ENCODE measurements at places on chromosomes 2 and 18.

DNA sequence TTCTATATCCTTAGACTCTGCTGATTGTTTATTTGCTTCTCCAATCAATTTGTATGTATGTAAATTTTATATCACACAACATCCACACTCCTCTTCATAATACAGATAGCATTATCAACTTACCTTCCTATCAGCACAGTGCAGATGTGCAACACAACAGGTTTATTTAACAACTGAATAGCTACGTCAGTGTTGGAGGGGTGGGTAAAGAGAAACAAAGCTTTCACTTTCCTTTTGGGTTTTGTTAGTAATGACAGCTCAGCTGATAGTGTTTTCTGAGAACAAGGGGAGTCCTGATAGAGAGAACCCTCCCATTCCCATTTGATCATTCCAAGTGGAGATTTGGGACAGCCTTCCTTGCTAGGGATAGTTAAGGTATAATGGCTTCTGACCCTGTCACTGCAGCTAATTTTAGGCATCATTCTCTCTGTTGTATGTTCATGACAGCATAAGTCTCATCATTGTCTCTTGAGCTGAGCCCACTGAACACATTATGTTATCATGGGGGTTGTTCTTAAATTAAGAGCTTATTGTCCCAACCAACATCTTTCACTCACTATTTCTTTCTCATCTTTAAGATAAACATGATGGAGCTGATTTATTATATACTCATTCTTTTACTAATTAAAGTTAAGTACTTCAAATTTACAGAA is 227.7 kb downstream of the GPD2 start:
- no peak for DNase-seq

GRCh38 chr2:200456567-200456966 is 53.3 kb downstream of the KCTD18 start:
- DNase-seq, result no peak

GRCh38 chr2:28074137-28074536 is 183.6 kb downstream of the BABAM2 start:
- DNase-seq, result no peak

DNA sequence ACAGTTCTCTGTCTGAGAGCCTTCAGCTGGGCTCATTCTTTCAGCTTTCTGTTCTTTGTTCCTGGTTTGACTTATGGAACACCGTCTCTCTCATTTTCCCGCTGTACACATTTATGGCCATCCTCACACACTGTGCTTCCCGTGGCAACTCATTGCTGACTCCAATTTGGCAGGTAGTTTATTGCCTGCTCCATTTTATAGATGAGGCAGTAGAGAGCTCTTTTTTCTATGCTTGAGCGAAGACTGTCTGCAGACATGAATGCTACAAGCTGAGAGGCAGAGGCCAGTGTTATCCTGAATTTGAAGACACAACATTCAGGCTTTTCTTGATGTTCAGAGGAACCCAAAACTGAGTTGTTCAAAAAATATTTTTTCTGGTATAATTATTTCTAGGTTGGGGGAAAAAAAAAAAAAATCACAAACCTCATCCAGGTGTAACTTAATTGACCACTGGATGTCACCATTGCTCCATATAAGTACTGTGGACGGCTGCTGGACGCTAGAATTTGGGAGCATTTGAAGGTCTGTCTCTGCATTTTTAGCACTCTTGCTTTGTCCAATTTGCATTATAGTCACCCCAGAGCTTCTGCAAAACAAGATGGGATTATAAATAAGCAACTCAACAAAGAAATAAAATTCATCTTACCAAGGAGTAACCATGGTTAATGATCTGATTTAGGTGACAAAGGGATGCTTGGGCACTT is 83.5 kb downstream of the HRH4 start:
- no peak for DNase-seq

- peak; percentile 15 for DNase-seq
These were observed 20.9 kb downstream of the ITM2C start for GRCh38 chr2:230885463-230886130.

DNA sequence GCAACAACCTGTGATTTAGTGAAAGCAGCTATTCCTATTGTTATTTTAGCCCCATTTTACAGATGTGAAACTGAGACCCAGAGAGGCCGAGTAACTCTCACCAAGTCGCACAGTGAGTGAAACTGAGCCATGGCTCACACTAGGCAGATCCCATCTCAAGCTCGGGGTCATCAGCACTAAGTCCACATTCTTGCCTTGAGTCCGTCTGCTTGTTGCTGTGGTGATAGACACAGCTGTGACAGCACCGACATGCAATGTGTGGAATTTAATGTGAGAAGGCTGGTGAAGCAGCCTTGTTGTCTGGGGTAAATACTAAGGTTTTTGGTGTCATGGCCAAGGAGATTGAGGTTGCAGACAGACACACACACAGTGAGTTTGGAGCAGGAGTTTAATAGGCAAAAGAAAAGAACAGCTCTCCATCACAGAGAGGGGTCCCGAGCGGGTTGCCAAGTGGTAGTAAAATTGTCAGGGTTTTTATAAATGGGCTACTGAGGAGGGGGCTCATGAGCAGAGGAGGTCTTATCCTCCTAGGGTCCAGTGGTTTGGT is 40.2 kb upstream of the GMCL1 start:
- no peak for DNase-seq

DNA sequence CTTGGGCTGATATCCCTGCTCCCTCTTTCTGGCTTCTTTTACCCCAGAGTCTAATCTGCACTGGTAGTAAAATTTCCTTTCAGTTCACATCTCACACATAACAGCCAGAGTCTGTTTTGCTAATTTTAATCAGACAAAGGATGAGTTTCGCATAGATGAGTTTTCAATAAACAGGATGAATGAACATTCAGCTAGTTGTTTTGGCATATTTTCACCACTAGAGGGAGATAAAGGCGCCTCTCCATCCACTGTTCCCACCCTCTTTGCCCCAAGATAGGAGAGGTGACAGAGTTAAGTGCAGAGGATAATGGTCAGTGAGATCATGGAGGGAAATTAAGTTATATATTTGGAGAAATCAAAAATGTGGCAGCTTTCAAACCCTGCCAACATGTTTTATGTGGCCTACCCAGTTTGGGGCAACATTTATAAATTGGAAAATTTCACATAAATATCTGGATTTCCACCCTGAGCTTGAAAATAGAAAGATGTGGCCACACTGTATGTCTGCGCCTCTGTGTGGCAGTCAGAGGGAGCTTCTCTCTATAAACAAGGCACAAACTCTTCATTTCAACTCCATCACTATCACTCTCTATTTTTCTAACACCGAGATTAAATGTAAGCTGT is 48.5 kb upstream of the DTNA start:
- peak; percentile 50 for DNase-seq

- DNase-seq, result no peak
These were observed 1.7 kb upstream of the USP14 start for GRCh38 chr18:156514-157230.

- no peak for DNase-seq
These were observed 207.0 kb upstream of the RAB12 start for GRCh38 chr18:8402237-8402636.

DNA sequence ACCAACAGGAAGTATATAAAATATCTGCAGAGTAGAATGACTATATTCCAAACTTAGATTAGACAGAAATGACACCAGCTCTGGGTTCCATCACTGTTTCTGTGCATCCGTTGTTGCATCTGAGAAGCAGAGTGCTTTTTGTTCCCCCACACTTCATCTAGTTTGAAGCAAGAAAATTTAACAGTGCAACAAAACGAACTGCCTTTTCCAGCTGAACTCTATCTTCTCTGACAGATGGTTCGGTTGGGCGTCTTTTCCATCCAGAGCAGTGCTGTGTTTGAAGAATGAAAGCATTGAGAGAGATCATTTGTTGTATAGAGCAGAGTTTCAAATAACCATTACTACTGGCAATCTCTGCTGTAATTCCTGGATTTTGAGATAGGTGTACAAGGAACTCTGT is 757.5 kb downstream of the DPP10 start:
- no peak for DNase-seq

DNA sequence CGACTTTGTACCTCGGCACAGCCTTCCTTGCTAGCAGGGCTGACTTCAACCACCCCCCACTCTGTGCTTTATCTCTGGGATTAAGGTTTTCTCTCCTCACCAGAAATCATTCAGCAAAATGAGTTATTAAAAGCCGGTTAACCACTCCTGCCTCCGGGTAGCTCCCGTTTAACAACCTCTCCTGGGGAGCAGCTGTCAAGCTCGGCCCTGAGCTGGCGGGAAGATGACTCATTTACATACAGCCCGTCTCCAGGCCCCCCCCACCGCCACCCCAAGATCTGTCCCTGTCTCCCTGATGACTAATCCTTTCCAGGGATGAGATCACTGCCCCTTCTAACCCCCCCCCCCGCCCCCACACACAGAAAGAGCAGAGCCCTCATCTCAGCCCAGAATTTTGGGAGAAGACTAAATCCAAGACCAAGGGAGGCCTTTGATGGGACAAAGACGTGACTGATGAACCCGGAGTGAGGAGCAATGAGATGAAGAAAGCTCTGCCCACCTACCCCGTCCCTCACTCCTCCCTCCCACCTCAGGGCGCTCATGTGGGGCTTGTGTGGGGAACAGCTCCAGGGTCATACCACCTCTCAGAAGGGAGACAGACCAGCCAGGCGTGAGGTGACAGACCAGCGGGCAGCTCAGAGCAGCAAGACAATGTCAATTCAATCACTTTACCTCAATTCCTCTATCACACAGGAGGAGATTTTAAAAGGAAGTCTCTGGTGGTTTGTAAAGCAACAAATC is 131.4 kb downstream of the MSH2 start:
- DNase-seq, result peak; percentile 35

DNA sequence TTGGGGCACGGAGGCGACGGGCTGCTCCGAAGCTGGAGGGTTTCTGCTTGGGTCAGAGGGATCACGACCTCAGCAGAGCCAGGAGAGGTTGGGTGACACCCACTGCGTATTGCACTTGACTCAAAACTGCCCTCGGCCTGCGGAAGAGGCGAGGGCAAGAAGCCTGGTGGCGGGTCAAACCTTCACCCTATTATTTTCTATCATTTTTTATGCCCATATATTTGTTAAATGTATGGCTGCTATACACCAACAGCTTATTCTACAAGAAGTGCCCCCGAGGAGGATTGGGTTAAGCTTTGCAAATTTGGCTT is 12.6 kb upstream of the SATB2 start:
- no peak for DNase-seq

GRCh38 chr2:142058149-142058548 is 72.7 kb downstream of the LRP1B start:
- DNase-seq, result no peak

GRCh38 chr2:113098041-113098440 is 29.4 kb upstream of the IL1RN start:
- no peak for DNase-seq

GRCh38 chr2:28172114-28172898 is 220.4 kb upstream of the FOSL2 start:
- no peak for DNase-seq

- no peak for DNase-seq
These were observed 3.5 kb upstream of the FHOD3 start for GRCh38 chr18:36294031-36294430.

GRCh38 chr18:44556296-44556695 is 124.4 kb upstream of the SETBP1 start:
- DNase-seq, result no peak

GRCh38 chr2:98882368-98882767 is 53.7 kb downstream of the CRACDL start:
- no peak for DNase-seq

GRCh38 chr2:121333834-121334558 is 49.0 kb upstream of the TFCP2L1 start:
- DNase-seq, result no peak

- DNase-seq, result no peak
These were observed 73.2 kb downstream of the WDSUB1 start for GRCh38 chr2:159213296-159213695.

- no peak for DNase-seq
These were observed 127.5 kb downstream of the RDH14 start for GRCh38 chr2:18432999-18433398.

DNA sequence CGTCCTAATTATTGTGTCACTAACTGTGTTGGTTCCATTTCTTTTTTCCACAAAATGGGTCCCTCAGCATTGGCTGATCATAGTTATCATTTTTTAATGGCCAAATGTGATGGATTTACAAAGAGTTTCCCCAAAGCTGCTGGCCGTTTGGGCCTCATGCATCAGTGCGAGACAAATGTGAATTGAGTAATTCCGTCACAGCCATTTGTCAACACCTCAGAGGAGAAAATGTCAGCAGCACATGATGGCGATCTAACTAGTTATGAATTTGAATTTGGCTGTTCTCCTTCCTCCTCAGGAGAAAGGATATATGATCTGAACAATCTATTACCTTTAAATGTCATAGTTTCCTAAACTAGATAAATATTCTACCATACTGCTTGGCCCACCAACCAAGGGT is 54.9 kb upstream of the SP3 start:
- no peak for DNase-seq

DNA sequence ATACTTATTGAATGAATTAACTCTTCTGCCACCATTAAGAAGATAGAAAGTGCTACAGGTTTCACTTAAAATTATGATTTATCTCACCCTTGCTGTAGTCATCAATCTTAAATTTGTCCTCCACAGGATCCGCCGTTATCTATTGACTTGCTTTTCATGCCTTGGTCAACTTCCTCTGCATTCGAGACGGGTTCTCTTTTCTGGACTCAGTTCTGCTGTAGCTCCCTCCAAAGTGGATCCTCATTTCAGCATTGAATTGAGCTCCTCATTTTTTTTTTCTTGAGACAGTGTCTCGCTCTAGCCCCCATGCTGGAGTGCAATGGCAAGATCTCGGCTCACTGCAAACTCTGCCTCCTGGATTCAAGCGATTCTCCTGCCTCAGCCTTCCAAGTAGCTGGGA is 27.6 kb downstream of the INPP5D start:
- no peak for DNase-seq

DNA sequence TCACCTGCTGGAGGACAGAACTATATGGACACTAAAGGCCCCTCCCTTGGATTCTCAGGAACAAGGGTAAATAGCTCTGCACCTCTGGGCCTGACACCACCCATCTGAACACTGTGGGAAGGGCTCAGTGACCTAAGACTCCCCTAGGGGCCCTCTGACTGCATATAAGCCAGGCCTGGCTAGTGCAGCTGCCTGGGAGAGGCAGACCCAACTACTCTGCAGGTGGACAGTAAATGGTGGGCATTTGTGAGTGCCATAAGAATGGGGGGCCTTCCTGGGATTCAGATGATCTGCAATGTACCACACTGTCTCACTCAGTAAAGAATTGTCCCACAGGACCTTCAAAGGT is 11.2 kb upstream of the WIPF1 start:
- no peak for DNase-seq

DNA sequence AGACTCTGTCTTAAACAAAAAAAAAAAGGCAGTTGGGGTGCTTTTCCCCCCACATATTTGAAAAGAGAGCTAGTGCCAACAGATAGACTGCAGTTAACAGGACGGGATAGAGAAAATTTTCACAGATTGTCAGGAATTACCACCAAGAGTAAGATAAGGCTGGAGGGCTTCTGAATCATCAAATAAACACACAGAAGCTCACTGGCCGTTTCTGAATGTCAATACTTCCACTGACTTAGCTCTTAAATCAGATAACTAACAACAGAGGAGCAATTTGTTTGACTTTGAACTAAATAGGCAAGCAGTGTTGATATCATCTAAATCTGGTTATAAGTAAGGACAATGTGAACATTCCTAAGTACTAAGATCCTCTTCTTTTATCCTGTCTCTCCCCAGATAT is 34.7 kb downstream of the PIEZO2 start:
- DNase-seq, result no peak

GRCh38 chr2:159265171-159265576 is 21.3 kb downstream of the WDSUB1 start:
- no peak for DNase-seq

Measured in HFF-Myc (cell line).